Activated CD4-positive, alpha-beta T cell treated with anti-CD3 and anti-CD28 coated beads for 1 hour (primary cell): ENCODE measurements at places on chromosomes 16 and 17.

- no peak for DNase-seq
Observed at GRCh38 chr17:67168496-67168895, 76.5 kb downstream of the HELZ start.

DNA sequence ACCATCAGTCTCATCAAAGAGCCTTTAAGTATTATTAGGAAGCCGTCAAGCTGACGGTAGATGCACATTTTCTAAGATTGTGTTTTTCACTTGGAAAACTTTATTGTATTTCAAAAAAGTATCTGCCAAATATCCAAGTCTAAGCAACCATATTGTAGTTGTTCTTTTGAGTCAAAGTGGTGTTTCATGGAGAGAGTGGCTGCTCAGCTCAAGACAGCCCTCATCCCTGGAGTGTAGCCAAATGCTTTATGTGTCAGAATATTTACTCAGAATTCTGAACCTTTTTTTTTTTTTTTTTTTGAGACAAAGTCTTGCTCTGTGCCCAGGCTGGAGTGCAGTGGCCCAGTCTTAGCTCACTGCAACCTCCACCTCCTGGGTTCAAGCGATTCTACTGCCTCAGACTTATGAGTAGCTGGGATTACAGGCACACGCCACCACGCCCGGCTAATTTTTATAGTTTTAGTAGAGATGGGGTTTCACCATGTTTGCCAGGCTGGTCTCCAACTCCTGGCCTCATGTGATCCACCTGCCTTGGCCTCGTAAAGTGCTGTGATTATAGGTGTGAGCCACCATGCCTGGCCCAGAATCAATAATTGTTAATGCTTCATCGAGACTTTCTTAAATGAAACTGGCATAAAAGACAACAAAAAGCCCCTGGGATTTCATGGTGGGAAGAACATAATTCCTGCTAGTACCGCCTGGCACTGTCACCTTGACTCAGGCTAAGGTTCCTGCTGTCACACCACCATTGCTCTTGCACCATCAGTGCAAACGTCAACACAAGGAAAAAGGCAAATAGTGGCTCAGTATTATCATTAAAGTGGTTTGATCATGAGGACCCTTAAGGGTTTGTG lies 45.5 kb downstream of the PRKCA start:
- no peak for DNase-seq

DNA sequence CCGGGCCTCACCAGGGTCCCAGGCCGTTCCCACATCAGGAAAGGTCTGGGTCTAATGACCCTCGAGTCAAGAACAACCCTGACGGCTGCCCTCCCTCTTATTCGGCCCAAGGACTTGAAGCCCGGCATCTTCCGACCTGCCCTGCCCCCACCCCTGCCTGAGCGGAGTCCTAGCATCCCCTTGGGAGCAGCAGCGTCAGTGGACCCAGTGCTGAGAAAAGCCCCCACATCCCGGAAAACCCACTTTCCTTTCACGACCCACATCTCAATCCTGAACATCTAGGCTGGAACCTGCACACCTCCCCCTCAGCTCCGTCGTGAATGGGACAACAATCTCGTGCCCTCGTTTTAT lies 769 bp downstream of the TMEM88 start:
- peak; percentile 40 for DNase-seq

- DNase-seq = no peak
Observed at GRCh38 chr17:17785407-17785806, 51.4 kb downstream of the SREBF1 start.

GRCh38 chr17:46742565-46743270 lies 75.8 kb downstream of the WNT3 start:
- DNase-seq = no peak

GRCh38 chr17:59094861-59095530 lies 11.7 kb downstream of the TRIM37 start:
- DNase-seq = no peak

DNA sequence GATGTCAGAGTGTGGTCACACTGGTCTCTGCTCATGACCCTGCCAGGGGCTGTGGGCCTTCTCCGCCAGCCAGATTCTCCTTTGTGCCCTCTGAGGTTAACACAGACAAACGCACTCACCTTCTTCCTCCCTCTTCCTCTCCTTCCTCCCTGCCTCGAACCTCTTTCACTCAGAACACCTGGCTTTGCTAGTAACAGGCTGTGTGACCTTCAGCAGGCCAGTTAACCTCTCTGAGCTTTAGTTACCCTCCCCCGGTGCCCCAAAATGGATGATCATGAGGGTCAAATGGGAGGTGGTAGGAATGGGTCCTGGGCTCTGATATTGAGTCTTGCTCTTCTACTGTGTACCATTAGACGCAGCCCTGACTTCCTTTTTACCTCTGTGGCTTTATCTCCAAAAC lies 127.1 kb downstream of the OR1D5 start:
- no peak for DNase-seq

GRCh38 chr17:28372203-28372944 lies 880 bp downstream of the SARM1 start:
- DNase-seq = no peak

- no peak for DNase-seq
Observed at GRCh38 chr17:64457156-64457555, 8.2 kb downstream of the MILR1 start.

GRCh38 chr16:83994087-83994486 lies 26.0 kb downstream of the NECAB2 start:
- no peak for DNase-seq

DNA sequence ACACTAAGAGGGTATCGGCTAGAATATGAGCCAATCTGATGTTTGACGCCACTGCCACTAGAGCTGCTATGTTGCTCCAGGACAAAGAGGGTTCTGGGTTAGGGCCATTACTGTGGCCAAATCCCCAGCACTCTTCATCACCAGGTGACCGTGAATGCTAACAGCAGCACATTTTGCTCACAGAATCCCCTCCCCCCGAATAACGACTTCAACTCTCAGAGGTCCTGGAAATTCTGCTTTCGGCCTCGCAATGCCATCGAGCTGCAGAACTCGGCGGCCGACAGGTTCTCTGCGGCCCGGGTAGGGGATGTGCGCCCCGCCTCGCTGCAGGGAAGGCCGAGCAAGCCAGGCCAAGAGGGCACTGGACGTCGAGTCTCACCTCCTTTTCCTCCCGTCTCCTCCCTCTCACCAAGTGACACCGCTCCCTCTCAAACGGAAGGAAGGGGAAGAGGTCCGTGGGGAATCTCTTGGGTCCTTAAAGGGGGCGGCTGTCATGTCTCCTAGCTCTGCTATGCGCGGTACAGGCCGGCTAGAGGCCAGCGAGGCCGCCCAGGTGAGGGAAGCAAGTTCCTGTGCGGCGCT lies 31.9 kb downstream of the CDK5R1 start:
- no peak for DNase-seq

DNA sequence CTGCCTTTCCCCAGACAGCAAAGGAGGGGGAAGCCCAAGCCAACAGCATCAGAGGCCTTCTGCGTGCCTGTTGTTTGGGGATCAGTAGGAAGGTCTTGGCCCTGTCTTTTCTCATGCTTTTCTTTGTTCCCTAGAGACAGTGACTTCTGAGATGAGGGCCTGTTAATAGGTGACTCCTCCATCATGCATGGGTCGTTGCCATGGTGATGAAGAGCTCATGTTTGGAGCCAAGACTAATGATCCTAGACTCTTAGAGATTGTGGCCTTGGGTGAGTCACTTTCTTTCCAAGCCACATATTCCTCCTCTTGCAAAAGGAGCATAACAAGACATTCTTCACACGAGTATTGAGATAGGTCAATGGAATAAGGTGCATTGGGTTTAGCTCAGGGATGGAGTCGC lies 201.1 kb upstream of the ASIC2 start:
- DNase-seq = no peak

DNA sequence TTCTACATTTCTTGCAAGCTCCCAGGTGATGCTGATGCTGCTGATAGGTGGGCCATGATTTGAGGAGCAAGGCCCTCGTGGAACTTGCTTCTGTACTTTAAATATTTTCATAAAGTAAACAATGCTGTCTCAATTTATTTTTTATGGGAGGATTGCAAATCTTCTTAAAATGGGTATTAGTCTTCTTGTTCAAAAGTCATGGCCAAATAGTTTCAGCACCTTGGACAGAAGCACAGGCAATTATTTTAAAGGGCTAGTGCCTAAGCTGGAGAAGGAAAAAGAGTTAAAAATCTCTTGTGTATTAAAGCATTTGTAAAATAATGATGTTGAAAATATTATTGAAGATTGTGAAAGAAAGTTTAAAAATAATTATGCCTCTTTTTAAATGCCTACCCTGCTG lies 50.5 kb downstream of the GPR139 start:
- no peak for DNase-seq

DNA sequence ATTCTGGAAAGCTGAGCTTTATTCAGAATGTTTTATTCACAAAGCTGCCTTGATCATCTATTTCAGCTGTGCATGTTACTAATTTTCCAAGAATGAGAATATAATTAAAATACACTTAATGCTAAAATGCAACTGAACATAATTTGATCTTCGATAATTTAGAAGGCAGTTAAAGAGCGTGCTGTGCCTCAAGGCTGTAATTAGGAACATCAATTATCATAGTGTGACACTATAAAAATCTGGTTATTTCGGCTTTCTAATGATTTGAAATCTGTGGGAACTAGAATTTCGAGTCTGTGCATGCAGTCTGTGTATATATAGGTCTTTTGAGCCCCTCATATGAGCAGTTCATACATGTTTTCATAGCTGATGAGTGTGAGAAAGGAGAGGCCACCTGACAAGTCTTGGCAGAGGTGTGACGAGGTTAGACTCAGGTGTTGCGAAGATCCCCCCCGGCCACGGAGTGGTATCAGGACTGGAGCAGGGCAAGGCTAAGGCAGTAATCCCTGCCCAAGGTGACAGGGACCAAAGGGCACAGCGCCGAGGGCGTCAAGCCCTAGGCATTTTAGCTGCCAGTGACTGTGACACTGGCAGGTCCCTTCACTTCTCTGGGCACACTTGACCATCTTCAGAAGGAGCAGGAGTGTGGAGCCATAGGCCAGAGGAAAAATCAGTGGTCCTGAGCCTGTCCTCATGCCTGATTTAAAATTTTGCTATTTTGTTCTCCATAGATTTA lies 328.5 kb downstream of the SNX29 start:
- DNase-seq = no peak

DNA sequence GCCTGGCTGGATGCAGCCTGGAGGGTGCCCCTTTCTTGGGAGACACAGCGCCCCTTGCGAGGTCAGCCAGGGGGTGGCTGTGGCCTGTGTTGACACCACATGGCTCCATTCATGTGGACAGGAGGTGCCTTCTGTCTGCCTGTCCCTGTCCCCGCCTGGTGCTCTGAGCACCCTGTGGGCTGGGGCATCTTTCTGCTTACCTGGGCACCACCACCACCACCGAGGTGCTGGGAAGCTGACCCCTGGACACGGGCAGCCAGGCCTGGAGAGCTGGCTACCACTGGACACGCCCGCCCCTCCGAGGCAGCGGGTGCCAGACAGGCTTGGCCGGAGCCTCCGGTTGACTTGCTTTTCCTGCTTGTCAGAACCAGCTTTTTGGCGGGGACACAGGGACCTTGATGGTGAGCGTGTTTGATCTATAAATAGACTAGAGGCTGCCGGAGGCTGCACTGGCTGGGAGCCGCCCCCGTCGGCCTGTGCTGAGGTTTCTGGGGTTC lies 121.3 kb upstream of the GSE1 start:
- no peak for DNase-seq

DNA sequence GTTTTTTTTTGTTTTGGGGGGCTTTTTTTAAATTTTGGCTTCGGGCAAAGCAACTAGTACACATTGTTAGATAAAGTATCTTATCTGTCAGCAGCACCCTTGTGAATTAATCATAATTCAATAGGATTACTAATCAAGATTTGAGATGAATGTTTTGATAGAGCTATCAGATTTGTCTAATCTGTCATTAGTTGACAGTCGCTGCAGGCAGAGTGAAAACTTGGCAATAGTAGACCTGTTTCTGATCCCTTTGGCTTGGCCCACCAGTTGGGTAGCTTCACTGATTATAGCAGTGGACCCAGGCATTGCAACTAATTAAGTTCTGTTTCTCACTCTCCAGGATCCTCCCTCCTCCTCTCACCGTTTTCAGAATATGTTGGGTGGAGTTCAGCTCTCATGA lies 258.6 kb downstream of the IRX3 start:
- DNase-seq = no peak

GRCh38 chr16:66485376-66485775 lies 58.3 kb downstream of the BEAN1 start:
- no peak for DNase-seq

- no peak for DNase-seq
Observed at GRCh38 chr16:89200850-89201411, 594 bp upstream of the SLC22A31 start.

DNA sequence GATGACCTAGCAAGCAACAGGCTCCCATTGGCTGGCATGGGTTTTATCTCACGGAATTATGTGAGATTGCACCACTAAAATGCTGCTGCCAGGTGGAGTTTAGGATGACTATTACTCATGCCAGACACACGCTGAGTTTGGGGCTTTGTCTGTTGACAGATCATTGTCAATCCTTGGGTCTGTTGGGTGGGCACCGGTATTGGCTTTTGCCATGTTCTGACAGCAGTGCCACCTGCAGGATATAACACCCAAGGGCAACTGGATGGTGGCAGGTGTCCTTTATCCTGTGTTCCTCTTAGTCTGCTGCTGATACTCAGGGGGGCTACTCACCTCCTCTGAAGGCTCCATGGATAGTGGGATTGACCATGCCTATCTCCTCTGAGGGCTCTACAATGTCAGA lies 221.6 kb upstream of the DYNLRB2 start:
- no peak for DNase-seq

DNA sequence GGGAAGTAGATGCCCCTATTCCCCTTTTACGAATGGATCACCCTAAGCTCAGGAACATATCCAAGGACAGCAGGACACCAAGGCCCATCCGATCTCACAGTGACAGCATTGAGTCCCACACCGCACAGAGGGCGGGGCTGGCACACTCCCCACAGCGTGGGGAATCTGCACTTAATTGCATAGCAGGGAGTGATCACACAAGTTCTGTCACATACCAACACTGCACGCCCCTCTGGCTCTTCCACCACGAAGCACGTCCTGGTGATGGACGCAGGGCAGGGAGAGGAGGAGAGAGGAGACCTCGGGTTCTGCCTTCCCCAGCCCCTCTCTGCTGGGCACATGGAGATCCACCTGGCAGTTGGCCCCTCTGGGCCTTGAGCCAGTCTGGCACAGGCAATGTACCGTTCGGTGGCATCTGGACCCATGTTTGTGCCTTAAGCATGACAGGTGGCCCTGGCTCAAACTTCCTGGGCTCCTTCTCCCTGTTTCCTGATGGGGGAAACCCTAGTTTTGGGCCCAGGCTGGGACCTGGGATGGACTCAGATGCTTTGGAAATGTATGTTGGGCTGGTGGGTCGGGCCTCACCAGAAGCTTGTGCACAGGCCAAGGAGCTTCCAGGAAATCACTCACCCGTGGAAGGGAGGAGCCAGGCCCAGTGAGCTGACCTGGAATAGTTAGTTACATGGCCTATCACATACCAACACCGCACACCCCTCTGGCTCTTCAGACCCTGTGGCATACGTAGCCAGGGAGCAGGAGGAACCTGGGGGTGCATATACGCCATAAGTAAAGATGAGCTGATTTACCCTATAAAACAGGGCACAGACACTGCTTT lies 35.1 kb upstream of the CREBBP start:
- DNase-seq = no peak
